CD4-positive, alpha-beta T cell treated with Interleukin-15 for 1 hour (primary cell): ENCODE measurements at places on chromosomes 7 and 10.
A peak's percentile ranks its signal among the peaks of the same experiment; 100 is the strongest.

DNA sequence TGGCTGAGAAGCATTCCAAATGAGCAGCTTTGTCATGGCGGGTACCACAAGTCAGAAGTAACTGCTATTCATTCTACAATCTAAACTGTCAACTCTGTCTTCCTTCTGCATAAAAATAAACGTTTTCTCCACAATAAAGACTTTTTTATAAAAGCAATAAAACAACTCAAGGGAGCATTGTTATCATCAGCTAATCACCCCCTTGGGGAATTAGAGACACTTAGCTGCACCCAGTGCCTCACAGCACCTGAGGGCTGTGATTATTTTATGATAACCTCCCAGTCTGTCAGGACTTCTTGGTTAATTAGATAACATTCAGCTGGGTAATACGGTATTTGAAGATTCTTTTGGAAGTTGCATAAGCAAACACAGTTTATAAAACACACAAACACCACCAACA lies 155.6 kb downstream of the PPP1R3A start:
- no peak for DNase-seq

DNA sequence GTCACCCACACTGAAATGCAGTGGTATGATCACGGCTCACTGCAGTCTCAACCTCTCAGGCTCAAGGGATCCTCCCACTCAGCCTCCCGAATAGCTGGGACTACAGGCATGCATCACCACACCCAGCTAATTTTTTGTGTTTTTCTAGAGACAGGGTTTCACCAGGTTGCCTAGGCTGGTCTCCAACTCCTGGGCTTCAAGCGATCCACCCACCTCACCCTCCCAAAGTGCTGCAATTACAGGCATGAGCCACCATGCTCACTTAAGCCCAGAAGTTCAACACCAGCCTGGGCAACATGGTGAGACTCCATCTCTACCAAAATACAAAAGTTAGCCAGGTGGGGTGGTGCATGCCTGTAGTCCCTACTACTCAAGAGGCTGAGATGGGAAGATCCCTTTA lies 33.5 kb downstream of the GDI2 start:
- DNase-seq, result no peak

DNA sequence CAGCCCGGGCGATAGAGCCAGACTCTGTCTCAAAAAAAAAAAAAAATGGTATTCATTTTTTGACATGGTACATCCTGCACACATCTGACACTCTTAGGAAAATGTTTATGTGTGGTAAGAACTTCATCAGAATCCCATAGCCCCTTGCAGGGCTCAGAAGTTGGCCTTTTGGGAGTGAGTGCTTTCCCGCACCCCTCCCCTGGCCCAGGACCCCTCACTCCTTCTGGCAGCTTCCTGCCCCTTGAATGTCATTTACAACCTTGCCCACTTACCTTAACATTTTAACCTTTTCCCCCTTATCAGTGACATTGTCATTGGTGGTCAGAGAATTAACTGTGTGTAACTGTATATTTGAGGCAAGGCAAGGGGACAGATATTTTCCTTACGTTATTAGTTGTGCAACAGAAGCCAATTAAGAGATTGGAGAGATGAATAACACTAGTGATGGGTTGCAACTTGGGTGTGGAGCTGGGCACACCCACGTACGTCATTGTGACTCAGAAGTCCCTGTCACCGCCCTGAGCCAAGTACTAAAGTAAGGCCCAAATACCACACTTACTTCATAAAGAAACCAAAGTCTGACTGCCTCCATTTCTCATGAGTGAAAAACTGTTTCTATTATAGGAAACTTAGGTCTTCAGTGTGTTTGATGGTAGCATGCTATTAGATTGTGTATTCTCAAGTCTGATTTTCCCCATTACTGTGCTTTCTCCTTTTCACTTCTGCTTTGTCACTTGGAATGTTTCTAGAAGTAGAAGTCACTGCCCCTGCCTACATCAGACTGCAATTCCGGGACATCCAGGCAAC lies 31.6 kb downstream of the OGDH start:
- DNase-seq, result peak; percentile 90

DNA sequence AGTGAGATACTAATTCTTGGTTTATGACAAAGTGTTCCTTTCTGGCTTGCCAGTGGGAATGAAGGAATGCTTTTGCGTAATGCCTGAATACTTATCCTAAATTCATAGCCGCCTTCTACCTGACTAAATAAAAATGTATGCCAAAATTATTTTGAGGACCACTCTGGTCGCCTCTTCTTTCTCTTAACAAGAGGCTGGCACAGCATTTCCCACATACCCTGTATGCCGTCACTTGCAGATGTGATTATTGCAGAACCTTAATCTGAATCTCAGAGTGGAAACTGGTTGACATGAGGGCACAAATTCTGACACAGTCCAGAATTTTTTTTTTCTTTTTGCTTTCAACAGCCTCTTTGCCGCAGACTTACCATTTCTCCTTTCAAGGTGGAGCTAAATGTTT lies 124.6 kb upstream of the GLCCI1 start:
- DNase-seq, result no peak

DNA sequence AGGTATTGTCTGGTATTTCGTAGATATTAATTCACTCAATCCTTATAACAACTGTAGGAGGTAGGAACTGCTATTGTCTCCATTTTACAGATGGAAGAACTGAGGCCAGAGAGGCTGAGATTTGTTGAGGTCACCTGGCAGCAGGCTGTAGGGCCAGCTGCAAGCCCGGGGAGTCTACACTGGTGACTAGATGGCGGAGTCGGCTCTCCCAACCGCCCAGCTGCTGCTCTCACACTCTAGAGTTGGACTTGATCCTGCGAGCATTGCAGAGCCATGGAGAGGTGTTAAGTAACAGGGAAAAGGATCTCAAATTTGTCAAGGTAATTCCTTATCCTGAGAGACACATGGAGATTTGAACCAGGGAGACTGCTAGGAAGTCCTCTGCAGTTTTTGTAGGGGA lies 124.1 kb downstream of the CAMK1D start:
- DNase-seq, result no peak

- DNase-seq, result no peak
These were observed 201.9 kb upstream of the KAT6B start for GRCh38 chr10:74624501-74624900.

DNA sequence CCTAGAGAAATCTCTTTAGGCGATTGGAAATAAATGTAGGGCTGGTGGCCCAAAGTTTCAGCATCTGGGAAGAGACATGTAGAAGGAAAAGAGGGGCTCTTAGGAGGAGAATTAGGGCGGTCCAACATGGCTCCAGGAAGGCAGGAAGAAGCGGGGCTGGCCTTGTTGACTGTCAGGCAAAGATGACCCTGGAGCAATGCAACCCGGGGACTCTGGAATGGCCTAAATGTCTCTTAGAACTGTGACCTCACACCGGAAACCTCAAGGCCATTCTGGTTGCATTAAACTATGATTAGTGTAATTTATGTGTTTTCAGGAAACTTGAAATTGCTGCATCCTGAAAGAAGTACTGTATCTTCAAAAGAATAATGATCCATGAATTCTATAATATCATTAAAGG lies 66.8 kb downstream of the NRP1 start:
- DNase-seq, result no peak

GRCh38 chr10:12538491-12538995 lies 189.2 kb downstream of the CAMK1D start:
- no peak for DNase-seq

DNA sequence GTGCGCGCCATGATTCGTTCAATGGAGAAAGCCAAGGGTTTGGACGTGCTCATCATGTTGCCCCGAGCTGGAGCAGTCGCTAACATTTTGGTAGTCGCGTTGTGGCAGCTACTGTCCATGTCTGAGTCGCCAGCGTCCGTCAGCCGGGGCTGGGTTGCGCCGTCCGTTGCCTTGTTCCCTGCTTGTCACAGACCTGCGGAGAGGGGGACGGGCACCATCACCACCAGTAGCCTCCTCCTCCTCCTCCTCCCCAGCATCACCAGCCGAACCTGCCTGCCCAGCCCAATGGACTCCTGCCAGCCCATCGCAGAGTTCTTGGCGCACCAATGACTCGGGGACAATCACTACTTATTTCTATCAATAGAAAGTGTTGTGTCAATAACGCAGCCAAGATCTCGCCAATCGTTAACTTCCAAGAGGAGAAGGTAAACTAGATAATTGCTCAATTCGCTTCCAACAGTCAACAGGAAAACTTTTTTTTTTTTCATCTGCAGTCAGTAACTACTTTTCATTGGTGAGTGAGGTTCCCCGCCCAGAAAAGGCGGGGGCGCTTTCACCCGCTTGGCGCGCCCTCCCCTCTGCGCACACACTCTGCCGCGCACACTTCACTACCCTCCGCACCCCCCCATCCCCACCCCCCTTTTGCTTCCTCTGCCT lies at the start of gene FEZF1:
Gene FEZF1, minus strand, starts transcription at position 432 of the 657 bp plus-strand sequence. Its CDS starts 313 bp downstream, at position 119.
- no peak for DNase-seq

GRCh38 chr10:20870834-20871233 lies 26.3 kb downstream of the NEBL start:
- no peak for DNase-seq

GRCh38 chr10:80447436-80448190 lies 6.5 kb upstream of the TSPAN14 start:
- DNase-seq, result no peak

- DNase-seq, result no peak
These were observed 2.0 kb upstream of the TNRC18 start for GRCh38 chr7:5425507-5426225.

GRCh38 chr7:142881586-142882337 lies 3.8 kb downstream of the TRPV6 start:
- no peak for DNase-seq
